ENCODE measurements at places on chromosomes 6 and 20.

- peak; percentile 99 for DNase-seq
Observed at GRCh38 chr6:42745640-42746462, at the start of gene TBCC. TSS of gene TBCC (minus strand) at chr6:42746103. CDS start at chr6:42746073, 30 bp downstream.

GRCh38 chr6:54087721-54088120 lies 23.5 kb upstream of the MLIP start:
- no peak for DNase-seq

DNA sequence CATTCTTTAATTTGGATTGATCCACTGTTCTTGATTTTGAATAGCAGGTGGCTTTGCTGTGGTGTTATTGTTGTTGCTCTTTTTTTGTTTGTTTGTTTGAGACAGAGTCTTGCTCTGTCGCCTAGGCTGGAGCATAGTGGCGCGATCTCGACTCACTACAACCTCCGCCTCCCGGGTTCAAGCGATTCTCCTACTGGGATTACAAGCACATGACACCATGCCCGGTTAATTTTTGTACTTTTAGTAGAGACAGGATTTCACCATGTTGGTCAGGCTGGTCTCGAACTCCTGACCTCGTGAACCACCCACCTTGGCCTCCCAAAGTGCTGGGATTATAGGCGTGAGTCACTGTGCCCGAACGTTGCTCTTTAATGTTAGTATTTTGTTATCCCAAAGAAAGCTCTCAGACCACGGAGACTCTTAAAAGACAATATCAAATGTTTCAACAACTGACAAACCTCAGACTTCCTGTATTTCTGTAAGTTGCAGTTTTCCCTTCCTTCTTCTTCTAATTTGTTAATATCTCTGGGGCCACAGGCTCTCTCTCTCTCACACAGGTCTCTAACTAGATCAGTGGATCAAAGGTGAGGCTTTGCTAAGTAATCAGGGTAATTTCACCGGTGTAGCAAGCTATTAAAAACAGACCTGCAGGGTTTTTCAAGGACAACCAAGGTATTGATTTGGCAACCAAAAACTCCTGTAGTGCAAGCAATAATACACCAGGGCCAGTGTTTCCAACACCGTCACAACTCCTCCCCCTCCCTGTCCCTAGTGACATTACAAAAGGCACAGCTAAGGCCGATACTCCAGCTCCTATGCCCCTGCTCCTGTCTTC lies 48.8 kb upstream of the ZNF217 start:
- peak; percentile 66 for DNase-seq

DNA sequence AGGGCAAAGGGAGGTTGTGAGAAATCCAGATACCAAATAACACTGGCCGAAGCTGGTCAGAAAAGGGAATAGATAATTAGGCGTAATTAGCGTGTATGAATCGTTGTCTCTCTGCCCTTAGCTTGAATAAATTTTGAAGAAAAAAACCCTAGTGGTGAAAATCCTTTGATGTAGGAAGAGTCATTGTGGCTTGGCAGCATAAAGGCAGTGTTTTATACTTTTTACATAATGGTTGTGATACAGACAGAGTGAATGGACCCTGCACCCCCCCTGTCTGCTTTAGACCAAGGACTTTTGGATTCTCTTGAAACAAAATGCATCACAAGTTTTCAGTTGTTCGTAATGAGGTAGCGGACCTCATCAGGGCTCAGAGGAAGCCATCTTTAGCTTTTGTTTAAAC lies 126.5 kb downstream of the AFG1L start:
- no peak for DNase-seq

- DNase-seq, result no peak
Observed at GRCh38 chr6:133227344-133227743, 13.8 kb upstream of the EYA4 start.

DNA sequence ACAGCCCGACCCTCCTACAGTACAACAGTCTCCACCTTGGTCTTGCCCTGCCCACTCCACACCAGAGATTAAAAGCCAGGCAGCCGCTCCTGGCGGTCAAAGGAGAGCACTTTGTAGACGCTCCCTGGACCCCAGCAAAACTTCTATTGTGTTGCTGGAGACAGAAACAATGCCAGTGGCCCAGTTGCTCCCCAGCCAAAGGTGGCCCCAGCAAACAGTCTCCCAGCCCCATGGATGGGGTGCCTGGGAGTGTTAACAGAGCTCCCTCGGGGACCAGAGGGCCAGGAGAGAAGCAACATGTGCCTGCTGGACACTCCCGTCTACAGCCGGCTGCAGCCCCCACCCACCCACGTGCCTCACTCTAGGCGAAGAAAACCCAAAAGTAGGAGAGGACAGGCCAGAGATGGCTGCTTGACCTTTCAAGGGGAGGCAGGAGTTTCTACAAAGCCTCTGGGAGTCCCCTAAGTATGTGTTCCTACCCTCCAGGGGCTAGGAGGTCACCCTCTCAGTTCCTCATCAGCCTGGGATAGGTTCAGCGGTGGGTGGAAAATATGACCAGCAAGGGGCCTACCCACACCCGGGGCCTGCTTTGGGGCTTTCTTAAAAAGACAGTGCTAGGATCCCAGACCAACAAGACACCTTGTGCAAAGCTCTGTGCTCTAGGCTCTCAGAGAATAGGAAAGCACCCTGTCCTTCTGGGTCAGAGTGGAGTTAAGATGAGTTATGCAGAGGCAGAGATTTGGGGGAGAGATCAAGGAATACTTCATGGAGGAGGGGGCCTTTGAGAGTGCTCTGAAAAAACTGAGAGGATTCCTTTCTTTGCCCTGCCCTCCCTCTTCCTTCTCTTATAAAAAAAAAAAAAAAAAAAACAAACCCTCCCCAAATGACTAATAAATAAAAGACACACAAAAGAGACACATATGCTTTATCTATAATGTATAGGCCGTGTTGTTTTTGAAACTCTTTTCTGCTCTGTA lies 19.0 kb upstream of the PREX1 start:
- DNase-seq, result no peak

GRCh38 chr6:169977434-169978265 lies 226.2 kb downstream of the ERMARD start:
- no peak for DNase-seq

DNA sequence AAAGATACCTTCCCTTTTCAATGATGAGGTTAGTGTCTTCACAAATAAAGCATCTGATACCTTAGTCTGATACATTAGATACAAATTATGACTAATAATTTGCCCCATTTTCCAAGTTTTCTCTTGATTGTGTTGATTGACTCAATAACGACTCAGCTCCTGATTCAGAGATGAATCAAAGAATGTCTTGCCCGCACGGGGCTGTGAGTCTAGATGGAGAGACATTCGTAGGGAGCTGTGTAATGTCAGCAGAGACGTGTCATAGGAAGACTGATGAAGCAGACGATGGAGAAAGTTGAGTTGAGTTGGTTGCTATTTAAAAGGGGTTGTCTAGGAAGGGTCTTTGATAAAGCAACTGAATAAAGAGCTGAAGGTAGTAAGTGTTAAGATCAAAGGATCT lies 78.2 kb downstream of the TSHZ2 start:
- no peak for DNase-seq

DNA sequence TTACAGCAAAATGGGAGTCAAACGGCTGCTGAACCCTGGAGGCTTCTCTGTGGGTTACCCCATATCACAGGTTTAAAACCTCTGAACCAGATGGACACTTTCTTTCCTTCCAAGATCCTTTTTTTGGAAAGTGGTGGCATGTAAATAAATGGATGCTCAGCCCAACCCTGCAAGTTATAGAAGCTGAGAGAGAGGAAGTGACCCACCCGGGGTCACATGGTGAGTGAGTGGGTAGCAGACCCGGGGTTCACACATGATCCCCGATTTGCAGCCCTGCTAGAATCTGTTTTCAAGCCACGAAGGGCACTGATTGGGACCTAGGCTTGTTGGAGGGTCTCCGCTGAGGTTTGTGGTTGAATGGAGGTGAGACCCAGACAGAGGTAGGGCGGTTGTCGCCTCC lies 32.0 kb downstream of the SIRPA start:
- no peak for DNase-seq

DNA sequence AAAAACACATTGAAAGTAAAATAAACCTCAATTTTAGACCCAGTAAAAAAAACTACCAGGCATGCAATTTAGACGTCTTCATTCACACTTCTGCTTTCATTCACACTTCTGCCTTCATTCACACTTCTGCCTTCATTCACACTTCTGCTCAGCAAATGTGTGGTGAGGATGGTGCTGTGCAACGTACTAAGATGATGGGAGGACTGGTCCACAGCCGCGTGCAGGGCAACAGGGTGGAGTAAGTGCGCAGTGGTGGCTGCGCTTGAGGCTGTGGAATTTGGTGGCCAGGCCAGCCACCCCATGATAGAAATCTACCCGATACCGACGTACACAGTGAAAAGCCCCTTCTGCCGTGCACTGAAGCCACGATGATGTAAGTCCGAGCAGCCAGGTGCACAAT lies 114.3 kb upstream of the CD93 start:
- no peak for DNase-seq

- no peak for DNase-seq
Observed at GRCh38 chr6:6825193-6825784, 236.8 kb downstream of the LY86 start.

DNA sequence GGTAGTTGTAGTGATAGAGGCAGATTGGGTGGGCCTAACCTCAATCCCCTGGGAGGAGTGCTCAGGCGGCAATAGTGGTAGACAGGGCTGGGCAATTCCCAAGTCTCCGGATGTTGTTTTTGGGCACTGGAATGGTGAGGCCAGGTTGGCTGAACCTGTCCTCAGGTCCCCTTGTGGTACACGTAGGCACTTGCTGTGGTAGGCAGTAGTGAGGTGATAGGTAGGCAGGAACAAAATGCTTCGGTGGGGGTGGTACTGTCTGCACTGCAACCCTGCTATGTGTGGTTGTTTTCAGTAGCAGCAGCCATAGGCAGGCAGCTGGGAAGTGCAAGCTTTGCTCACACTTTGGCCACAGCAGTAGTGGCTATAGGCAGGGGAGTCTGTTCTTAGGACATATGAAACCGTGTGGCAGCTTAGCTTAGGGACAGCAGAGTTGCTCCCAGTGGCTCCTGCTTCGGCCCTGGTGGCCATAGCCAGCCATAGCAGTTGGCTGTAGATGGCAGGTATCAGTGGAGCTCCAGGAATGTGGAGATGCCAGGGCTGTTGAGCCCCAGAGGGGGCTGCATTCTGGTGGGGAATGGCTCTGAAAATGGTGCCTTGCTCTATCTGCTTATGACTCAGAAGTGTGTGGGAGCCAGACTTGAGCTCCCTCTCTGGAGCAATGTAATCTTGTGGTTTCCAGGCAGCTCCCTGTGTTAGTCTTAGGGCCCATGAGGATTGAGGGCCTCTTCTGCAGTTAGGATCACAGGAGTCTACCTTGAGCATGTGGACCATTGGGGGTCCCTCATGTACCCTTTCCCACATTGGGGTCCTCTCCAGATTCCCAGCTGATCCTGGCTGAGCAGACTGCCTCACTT lies 241.8 kb upstream of the BMP2 start:
- DNase-seq, result no peak

DNA sequence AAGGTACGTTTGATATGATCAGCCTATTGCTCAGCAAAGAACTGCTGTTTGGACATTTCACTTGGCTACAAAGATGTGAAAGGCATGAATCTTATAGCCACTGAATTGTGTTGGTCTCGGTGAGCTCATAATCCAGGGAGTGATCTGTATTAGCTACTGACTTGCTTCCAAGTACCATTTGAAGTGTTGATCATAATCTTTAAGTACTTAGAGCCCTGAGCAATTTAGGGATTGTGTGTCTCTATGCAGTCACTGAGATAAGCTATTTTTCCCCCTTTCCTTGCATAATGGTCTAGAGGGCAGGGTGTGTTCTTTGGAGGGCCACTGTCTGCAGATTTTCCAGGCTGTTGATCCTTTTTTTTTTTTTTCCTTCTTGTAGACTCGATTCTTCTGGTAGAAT lies 393.6 kb downstream of the ESR1 start:
- DNase-seq, result no peak

DNA sequence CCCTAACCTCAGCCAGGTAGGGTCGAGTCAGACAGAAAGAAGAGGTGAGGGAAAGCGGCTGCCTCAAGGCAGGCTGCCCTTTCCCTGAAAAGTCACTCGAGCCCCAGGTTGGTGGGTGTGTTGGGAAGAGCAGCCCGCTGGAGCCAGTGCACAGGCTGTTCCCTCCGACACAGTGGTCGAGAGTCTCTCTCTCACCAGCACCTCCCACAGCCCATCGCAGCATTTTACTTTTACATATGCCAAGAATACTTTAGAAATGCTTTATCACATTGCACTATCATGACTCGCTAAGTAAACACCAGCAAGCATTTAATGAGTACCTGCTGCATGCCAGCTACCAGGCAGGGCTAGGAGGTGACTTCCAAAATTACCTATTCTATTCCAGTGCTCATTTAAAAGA lies 1.7 kb downstream of the PRPH2 start:
- no peak for DNase-seq

DNA sequence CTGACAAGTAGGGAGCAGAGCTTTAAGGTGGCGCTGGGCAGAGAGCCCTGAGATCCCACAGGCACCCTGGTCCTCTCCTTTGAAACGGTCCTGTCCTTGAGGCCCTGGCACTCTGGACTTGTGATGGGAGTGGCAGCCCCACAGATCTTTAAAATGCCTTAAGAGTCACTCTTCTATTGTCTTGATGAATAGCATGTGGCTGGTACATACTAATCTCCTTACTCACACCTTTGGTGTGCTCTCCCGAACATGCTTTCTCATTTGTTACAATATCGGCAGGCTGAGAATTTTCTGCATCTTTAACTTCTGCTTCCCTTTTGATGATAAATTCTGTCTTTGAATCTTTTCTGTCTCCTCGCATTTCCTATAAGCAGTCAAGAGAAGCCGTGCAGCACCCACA lies 333.8 kb downstream of the TFAP2A start:
- DNase-seq, result no peak

DNA sequence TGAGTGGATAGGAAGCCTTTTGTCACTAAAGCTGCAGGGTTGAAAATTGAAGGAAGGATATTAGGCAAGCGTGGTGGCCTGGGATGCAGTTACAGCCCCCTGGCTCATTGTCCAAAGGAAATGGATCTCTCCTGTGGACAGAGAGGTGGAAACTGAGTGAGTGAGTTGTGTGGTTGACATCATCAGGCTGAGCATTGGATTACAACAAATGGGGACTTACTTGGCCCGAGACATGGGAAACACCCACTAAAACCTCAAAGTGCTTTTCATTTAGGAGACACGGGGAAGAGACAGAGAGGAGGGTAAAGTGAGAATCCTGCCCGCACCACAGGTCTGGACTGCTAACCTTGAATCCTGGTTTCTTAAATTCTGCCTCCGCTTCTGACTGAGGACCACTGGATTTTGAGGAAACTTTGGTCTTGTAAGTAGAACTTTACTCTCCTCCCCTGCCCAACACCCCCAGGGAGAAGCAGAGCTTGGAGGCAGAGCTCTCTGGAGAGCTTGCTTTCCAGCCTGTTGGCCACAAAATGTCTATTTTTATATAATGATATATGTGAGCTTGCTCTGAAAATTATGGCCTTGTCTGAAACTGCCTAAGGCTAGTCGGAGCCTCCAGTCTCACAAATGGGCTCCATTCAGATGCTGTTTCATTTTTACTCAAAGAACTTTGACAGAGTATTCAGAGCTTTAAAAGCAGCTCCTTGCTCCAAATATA lies at the start of gene PKIG:
Gene PKIG, plus strand, starts transcription at position 269 of the 715 bp plus-strand sequence. CDS start 31,978 bp downstream, outside the sequence.
- peak; percentile 87 for DNase-seq

DNA sequence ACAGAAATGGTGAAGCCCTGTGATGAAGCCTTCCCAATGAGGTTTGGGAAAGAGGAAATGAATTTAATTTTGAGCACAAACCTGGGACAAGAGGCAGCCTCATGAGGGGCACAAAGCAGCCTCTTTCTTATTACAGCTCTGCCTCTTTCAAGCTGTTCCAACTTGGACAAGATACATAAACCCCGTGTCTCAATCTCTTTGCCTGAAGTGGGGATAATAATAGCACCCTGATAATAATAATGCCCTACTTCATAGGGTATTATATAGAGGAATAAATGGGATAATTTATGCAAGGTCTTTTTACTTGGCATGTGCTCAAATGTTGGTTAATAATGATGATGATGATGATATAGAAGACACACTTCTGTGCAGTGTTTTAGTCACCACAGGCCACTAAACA lies 91.1 kb upstream of the PLN start:
- DNase-seq, result no peak
